ENCODE measurements at places on chromosomes 6 and 20.

- DNase-seq = peak; percentile 9
Measured at GRCh38 chr6:86856937-86857563, 80.3 kb upstream of the HTR1E start.

DNA sequence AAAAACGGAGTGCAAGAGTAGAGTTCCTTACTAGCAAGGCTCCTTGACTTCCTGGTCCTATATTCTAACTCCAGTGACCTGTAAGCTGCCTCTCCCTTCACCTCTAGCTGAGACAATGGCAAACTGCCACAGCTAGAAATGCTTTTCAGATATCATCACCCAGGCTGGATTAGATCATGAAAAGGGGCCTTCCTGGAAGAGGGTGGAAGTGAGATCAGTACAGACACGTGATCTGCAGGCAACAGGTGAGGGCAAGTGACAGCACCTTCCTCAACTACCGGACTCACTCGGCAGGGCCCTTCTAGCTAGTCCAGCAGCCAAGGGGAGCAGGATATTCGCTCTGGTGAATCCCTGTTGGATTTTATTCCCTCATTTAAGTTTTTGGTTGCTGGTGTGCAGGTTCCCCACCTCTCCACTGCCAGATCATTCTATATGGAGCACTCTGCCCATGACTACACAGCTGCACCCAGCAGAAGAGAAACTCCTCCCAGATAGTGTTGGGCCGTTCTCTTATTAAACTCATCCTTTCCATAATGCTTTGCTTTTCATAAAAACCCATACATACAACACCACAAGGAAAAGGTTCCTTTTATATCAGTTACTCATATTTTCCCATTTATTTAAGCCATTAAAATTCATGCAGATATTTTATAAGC, 26.4 kb upstream of the FAM83C start:
- DNase-seq = peak; percentile 23

GRCh38 chr20:31406115-31406514, at the start of gene DEFB121:
DEFB121 (minus strand) TSS chr20:31406215; CDS start chr20:31406152, 63 bp downstream.
- no peak for DNase-seq

DNA sequence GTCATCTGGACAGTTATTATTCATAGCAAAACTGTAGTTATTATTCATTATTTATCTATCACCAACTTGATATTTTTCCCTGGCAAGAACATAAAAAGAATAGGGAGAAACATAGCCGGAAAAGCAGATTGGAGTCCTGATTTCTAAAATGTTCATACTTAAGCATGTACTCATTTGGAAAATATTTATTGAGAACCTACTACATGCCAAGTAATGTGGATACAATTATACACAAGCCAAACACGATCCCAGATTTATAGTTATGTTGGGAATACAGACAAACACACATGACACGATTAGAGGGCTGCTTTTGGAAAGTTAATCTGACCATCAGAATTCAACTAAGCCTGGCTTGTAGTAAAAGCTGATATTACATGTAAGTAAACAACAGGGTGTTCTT, 30.7 kb downstream of the ARHGAP18 start:
- DNase-seq = no peak

DNA sequence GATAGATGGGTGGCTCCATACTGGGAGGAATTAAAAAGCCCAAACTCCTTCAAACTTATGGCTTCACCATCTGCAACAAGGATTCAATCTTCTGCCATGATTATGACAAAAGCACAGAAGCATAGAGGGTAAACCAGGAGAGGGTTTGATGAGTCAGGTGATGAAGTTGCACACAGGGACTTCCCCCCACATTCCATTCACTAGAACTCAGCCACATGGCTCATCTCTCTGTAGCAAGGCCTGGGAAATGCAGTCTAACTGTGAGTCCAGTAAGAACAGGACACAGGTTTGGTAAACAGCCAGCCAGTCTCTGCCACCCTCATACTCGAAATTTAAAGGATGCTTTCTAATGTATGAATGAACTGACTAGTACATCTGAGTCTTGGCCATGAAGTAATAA, 142.9 kb downstream of the HIVEP2 start:
- no peak for DNase-seq

DNA sequence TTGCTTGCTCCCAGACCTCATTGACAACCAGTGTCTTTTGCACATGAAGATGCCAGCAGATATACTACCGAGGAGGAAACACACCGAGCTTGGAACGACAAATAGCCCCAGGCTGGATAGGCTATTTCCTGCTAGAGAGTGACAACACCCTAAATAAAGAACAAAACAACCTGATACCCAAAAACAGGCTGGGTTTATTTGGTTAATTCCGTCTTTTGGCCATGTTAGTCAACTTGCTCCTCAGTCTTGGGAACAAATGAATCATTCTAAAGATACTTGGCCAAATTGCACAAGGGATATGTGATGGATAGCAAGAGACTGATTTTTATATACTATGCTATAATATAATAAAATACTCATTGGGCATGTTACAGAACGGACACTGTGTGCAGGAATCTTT, 11.5 kb upstream of the MUC22 start:
- no peak for DNase-seq
